A673 (cell line): ENCODE measurements at places on chromosomes 11 and 22. TPM values are rescaled to one million over a fixed set of nuclear protein-coding genes. Genes with fewer than 3 reads are reported as not detected.

TSSK2 gene
- not detected in 2 replicates for total RNA-seq

CARD18 gene
- not detected in 2 replicates for total RNA-seq

TEX54 gene
- 0.77 TPM in 1 of 2 replicates, not detected in the other for total RNA-seq

SHISA8 gene
- 1.4 and 1.8 TPM in 2 replicates for total RNA-seq

CCND1 gene
- total RNA-seq: 2,517 and 2,519 TPM in 2 replicates

B4GALNT4 gene
- total RNA-seq: 19.0 and 28.9 TPM in 2 replicates

APOA5 gene
- not detected in 2 replicates for total RNA-seq
